Gastroesophageal sphincter (tissue), 4 donors: ENCODE measurements at places on chromosomes 3 and 15.

DNA sequence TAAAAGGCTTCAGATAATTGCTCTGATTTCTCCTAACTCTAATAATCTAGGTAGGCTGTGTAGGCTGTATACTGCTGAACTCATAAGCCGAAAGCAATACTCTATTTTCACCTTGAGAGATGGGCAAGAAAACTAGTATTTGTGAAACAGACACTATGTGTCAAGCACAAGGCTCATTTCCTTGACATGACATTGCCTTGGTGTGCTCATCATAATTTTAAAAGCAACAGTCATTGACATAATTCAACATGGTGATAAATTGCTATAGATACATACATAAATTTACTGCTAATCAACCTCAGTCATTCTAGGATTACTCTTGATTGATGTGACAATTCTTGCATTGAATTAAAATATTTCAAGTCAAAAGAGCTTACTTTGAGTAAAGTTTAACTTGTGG lies 304.7 kb downstream of the CNTN3 start:
- H3K27me3 ChIP-seq, result no peaks in the 10 kb centered on the region
- H3K4me3 ChIP-seq, result no peak overlapping the region
- no peaks in the 10 kb centered on the region for H3K36me3 ChIP-seq
- no peak overlapping the region for H3K27ac ChIP-seq
- no peaks in the 10 kb centered on the region for H3K4me1 ChIP-seq

DNA sequence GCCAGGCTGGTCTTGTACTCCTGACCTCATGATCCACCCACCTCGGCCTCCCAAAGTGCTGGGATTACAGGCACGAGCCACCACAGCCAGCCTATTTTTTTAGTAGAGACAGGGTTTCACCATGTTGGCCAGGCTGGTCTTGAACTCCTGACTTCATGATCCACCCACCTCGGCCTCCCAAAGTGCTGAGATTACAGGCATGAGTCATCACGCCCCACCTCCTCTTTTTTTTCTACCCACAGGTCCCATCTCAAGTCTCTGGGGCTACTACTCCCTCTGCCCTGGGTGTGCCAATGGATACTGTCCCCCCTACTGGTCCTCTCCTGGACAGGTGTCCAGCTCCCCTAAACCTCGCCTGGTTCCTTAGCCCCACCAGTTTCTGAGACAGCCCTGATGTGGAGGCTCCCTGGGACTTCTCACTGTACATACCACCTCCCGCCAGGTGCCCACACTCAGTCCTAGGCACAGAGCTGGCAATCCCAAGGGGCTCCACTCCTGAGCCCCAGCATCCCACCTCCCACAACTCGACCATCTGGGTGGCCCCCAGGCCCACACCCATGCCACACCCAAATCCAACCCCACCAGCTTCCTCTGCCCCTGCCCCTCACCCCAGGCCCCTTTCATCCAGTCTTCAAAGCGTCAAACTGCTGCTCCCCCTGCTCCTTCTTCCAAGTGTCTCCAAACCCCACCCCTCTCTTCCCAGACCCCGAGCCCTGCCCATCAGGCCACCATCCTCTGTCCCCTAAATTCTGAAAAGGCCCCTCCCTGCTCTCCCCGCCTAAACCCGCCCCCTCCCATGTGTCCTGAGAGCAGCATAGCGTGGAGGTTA lies 13.1 kb upstream of the CYP11A1 start:
- no peak overlapping the region for H3K27ac ChIP-seq
- no peaks in the 10 kb centered on the region for H3K36me3 ChIP-seq
- ATAC-seq, result no peak
- H3K4me1 ChIP-seq, result no peaks in the 10 kb centered on the region
- H3K27me3 ChIP-seq, result peaks cover 21% of the 10 kb centered on the region
- H3K4me3 ChIP-seq, result no peak overlapping the region

DNA sequence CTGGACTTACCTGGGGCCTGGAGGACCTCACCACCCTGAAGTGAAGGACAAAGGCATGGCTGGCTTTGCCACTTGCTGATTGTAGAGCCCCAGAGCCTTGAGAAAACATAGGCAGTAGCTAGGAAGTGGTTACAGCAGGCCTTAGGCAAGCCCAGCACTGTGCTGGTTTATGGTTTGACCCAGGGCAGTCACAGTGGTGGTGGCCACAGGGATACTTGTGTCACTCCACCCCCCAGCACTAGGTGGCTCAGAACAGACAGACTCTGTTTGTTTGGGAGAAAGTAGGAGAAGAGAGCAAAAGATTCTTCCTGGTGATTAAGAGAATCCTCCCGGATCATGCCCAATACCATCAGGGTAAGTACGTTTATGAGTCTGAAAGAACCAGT lies 13.2 kb upstream of the COL8A1 start:
- H3K4me3 ChIP-seq, result no peak overlapping the region
- H3K4me1 ChIP-seq, result no peaks in the 10 kb centered on the region
- no peaks in the 10 kb centered on the region for H3K27me3 ChIP-seq
- no peak for ATAC-seq
- H3K36me3 ChIP-seq, result no peaks in the 10 kb centered on the region

GRCh38 chr3:30505866-30506520 lies 100.4 kb upstream of the TGFBR2 start:
- H3K36me3 ChIP-seq, result no peaks in the 10 kb centered on the region
- H3K27ac ChIP-seq, result no peak overlapping the region
- H3K4me1 ChIP-seq, result no peaks in the 10 kb centered on the region
- H3K4me3 ChIP-seq, result no peak overlapping the region

- no peaks in the 10 kb centered on the region for H3K27me3 ChIP-seq
- no peak overlapping the region for H3K27ac ChIP-seq
- no peak for ATAC-seq
- no peak overlapping the region for H3K4me3 ChIP-seq
- no peaks in the 10 kb centered on the region for H3K36me3 ChIP-seq
Observed at GRCh38 chr3:175983379-175983778, 1124.2 kb downstream of the NAALADL2 start.

DNA sequence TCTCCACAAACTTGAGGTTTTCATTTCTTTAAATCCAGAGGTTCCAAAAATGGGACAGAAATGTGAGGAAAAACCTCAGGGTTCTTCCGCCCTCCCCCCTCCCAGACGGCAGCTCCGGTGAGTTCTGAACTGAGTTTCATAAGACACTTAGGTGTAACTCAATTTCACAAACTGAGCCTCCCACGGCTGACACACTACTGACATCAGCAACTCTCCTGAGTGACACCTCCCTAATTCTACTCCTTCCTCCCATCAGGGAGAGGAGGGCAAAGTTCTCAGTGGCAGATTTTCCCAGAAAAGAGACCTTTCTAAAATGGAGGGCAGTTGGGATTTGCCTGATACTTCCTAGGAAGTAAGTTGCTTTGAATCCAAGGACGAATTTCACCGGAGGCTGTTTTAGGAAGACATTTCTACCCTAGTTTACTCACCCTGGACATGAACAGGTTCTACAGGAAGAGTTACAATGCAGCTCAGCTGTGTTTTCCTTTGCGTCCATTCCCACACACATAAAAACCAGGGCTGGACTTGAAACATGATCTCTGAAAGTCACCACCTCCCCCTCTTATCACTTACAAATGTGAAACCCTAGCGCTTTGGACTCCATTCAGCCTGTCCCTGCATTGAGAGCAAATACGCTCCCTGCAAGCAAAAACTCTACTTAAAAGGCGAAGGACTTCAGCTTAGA lies 78.1 kb upstream of the LMOD3 start:
- no peak overlapping the region for H3K4me3 ChIP-seq
- no peaks in the 10 kb centered on the region for H3K4me1 ChIP-seq
- ATAC-seq, result no peak
- H3K36me3 ChIP-seq, result no peaks in the 10 kb centered on the region
- no peaks in the 10 kb centered on the region for H3K27me3 ChIP-seq

DNA sequence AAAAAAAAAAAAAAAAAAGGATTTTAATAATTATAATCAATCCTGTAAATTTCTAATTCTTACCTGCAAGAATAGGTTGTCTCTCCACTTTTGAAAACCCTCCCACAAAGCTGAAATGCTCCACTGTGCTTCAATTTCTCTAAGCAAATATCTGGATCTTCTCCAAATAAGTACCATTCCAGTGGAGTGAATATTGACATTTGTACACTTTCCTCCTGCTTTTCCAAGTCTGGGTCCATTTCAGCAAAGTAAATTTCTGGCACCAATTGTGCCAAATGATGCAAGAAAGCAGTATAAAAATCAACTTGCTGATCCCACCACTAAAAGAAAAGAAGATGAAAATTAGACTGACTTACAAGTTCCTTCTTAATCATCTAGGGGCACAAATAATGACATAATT lies 19.9 kb downstream of the UBR1 start:
- no peaks in the 10 kb centered on the region for H3K27me3 ChIP-seq
- no peak overlapping the region for H3K27ac ChIP-seq
- H3K4me3 ChIP-seq, result no peak overlapping the region
- no peaks in the 10 kb centered on the region for H3K4me1 ChIP-seq
- H3K36me3 ChIP-seq, result no peaks in the 10 kb centered on the region

DNA sequence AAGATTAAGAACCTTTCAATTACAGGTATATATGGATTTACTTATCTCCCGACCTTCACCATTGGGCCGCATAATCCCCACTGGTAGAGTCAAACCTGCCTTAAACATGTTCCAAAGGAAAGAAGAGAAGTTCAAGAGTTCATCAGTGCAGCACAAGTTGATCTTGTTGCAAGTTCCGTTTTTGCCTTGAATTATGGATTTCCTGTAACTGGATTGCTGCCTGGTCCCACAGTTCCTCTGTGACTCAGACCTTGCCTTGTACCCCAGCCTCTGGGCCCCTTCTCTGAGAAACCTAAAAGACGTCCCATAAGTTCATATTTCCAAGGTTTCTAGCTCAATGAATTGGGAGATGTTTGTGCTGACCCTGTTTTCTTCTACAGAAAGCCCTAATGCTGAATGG lies 112.5 kb upstream of the THBS1 start:
- no peak for ATAC-seq
- no peaks in the 10 kb centered on the region for H3K27me3 ChIP-seq
- H3K4me1 ChIP-seq, result peaks cover 4% of the 10 kb centered on the region
- no peaks in the 10 kb centered on the region for H3K36me3 ChIP-seq

- no peak for ATAC-seq
- H3K36me3 ChIP-seq, result no peaks in the 10 kb centered on the region
- no peak overlapping the region for H3K4me3 ChIP-seq
- no peaks in the 10 kb centered on the region for H3K4me1 ChIP-seq
Observed at GRCh38 chr3:83934192-83935021, 1024.4 kb upstream of the CADM2 start.

DNA sequence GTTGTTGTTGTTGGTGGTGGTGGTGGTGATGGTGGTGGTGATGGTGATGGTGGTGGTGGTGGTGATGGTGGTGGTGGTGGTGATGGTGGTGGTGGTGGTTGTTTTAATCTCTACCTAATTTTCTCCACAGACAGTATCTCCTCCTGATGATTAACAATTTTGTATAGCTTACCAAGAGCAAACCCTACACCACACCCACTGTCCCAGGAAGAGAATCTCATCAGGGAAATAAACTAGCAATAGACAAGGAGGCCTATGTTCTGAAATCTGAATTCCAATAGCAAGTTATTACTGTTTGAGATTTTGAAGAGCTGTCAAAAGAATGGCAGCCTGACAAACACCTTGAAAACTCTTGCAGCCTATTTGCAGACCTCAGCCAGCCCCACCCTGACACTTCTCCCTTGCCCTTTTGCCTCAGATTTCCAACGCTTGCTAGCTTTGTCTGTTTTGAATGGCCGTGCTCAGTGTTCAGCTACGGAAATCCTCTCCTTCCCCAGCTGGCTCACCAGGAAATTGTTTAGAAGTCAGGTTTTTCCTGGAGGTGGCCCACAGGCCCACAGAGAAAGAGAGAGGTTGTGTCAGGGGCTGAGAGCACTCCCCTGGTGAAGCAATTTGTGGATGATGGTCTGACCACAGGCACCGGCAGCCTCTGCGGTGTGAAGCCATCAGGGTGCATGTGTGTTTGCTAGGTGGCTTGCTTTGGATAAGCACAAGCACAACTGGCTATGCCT lies 101.6 kb downstream of the MAGI1 start:
- no peak overlapping the region for H3K4me3 ChIP-seq
- ATAC-seq, result no peak
- H3K36me3 ChIP-seq, result no peaks in the 10 kb centered on the region
- H3K27ac ChIP-seq, result no peak overlapping the region

DNA sequence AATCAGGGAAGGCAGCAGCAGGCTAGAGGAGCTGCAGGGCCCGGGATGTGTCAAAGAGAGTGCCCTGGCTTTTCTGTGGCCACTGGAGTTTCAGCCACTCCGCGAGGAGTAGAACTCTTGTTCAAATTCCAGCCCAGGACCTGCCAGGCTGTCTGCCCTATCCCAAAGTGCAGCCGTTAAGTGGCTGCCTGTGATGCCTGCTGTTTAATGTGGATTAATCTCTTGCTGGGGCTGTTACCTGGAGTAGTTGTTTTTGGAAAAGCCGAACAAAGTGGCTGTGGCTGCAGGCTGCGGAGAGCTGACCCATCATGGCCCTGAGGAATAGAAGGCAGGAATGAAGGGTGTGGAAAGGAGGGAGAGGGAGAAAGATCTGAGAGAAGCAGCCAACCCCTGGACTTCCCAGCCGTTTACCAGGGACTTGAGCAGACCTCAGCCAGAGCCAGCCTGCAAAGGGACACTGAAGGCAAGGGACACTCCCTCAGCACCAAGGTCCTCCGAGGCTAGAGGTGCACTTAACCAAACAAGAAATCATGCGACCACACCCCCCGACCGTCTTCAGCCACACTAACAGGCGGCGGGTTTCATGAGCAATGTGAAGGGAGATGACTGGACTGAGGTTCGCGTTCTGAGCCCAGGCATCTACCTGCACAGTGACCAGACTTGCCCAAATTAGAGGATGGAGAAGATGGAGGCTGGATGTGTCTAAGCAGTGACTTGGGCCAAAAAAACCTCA lies 4.7 kb downstream of the CDAN1 start:
- H3K27ac ChIP-seq, result no peak overlapping the region
- no peaks in the 10 kb centered on the region for H3K27me3 ChIP-seq
- no peak for ATAC-seq
- no peak overlapping the region for H3K4me3 ChIP-seq
- H3K4me1 ChIP-seq, result peaks cover 11% of the 10 kb centered on the region

GRCh38 chr15:101213570-101213969 lies 38.3 kb downstream of the CHSY1 start:
- ATAC-seq, result no peak
- H3K27ac ChIP-seq, result no peak overlapping the region
- H3K27me3 ChIP-seq, result no peaks in the 10 kb centered on the region
- H3K4me1 ChIP-seq, result peaks cover 9% of the 10 kb centered on the region

GRCh38 chr15:64559243-64559642 lies 98.9 kb downstream of the ZNF609 start:
- no peaks in the 10 kb centered on the region for H3K27me3 ChIP-seq
- no peaks in the 10 kb centered on the region for H3K36me3 ChIP-seq
- no peak for ATAC-seq
- no peak overlapping the region for H3K27ac ChIP-seq
- H3K4me1 ChIP-seq, result peaks cover 32% of the 10 kb centered on the region
- H3K4me3 ChIP-seq, result no peak overlapping the region
